ENCODE measurements at places on chromosomes 4 and X.

DNA sequence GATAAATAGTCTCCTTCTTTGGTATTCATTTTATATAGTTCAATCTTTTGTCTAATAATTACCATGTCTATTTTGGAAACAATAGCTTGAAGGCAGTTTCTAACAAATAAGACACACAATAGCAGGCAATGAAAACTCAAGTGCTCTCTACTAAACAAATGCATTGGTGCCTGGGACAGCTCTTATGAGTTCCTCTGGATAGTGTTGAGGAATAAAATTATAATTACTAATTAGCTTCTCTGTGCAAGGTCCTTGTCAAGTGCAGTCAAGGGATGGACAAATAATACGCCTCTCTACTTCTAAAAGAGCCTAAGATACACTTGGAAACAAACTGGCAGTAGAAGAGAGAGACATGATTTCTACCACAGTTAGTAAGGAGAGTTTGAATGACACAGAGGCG lies 229.0 kb upstream of the GLRA2 start:
- no peaks in the 10 kb centered on the region for H3K27me3 ChIP-seq
- no peak overlapping the region for H3K27ac ChIP-seq
- H3K4me1 ChIP-seq = no peaks in the 10 kb centered on the region
- DNase-seq = no peak

- H3K27me3 ChIP-seq = no peaks in the 10 kb centered on the region
- no peaks in the 10 kb centered on the region for H3K4me1 ChIP-seq
- H3K4me3 ChIP-seq = no peak overlapping the region
- no peak for DNase-seq
- no peak overlapping the region for H3K27ac ChIP-seq
These were observed 14.8 kb downstream of the AMTN start for GRCh38 chr4:70533211-70533610.

DNA sequence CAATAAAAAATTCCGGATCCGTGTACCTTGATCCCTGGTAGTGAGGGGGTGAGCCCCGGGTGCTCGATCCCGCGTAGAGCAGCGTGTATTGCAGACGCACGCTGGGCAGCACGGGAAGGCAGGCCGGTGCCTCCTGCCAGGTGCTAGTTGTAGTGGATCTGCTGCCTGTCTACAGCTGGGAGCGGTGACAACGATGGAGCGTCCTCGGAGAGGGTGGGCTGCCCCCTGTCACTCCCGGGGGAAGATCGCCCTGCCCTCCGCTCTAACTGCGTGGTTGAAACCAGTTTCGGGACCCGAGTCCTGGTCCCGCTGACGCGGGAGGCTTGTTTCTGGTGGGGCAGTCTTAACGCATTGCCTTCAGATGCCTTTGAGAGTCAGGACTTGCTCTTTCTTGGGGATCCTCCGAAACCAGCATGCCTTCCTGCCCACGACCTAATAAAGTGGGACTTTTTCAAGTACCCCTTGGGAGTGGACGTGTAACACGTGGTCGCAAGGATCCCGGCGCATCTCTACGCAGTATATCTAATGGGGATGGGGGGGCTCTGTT lies 2.7 kb upstream of the NKX6-1 start:
- H3K27me3 ChIP-seq = peaks cover 98% of the 10 kb centered on the region
- DNase-seq = no peak
- H3K4me3 ChIP-seq = no peak overlapping the region
- no peak overlapping the region for H3K27ac ChIP-seq
- H3K4me1 ChIP-seq = peaks cover 25% of the 10 kb centered on the region

DNA sequence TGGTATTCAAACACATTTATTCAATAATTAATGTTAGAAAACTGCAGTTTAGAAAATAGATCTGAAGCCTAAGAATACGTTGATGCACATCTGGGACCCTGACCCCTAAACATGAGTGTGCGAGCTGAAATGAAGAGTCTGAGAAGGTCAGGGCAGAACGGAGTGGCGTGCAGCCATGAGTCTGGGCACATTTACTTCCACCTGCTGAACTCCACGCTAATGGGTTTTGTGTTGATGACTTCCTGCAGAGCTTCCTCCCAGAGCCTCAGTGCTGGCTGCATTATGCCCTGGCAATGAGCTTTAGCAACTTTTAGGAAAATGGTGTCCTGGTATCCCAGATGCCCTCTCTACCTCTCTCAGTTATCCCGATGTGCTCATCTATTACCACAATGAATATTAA lies 53.1 kb downstream of the FAM114A1 start:
- H3K27ac ChIP-seq = no peak overlapping the region
- no peak overlapping the region for H3K4me3 ChIP-seq

DNA sequence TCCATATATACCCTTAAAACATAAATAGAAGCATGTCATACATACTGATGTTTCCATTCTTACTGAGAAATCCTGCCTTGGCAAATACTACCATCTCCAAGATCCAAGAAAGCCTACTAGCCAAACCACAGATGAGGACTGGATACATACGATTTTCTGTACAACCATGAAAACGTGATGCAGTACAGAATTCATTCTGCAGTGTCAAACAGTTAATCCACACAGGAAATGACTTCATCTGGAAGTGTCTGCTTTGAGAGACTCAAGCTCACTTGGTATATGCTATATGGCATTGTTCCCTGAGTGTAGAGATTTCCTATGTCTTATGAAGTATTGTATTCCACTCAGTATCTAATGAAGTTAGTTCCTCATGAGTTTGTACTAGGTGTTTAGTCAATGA lies 94.3 kb downstream of the CT47B1 start:
- DNase-seq = no peak
- no peaks in the 10 kb centered on the region for H3K36me3 ChIP-seq
- H3K4me1 ChIP-seq = no peaks in the 10 kb centered on the region
- H3K27ac ChIP-seq = no peak overlapping the region
- H3K4me3 ChIP-seq = no peak overlapping the region

Data from lower lobe of right lung (tissue), 2 donors.